ENCODE measurements at places on chromosomes 5 and 9.

GRCh38 chr9:10876333-10876732 lies 263.5 kb upstream of the PTPRD start:
- H3K36me3 ChIP-seq, result no peaks in the 10 kb centered on the region
- H3K27ac ChIP-seq, result no peak overlapping the region
- H3K27me3 ChIP-seq, result no peaks in the 10 kb centered on the region
- DNase-seq, result no peak
- no peak overlapping the region for H3K4me3 ChIP-seq
- H3K4me1 ChIP-seq, result no peaks in the 10 kb centered on the region

DNA sequence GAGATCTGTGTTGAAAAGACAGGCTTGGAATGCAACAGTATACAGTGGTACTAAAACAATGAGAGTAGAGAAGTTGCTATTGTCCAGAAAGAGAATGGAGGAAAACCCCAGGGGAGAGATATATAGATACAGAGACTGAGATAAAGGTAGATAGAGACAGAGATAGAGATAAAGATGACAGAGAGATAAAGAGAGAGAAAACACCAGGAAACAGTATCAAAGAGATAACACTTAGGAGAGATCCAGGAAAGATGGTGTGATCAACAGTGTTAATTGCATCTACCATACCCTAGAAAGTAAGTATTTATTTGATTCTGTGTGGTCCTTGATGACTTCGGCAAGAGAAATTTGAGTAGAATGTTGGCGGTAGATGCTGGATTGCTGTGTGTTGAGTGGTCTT lies 461.8 kb upstream of the RIOK2 start:
- H3K27ac ChIP-seq, result no peak overlapping the region
- no peak for DNase-seq
- no peaks in the 10 kb centered on the region for H3K27me3 ChIP-seq
- H3K4me3 ChIP-seq, result no peak overlapping the region

DNA sequence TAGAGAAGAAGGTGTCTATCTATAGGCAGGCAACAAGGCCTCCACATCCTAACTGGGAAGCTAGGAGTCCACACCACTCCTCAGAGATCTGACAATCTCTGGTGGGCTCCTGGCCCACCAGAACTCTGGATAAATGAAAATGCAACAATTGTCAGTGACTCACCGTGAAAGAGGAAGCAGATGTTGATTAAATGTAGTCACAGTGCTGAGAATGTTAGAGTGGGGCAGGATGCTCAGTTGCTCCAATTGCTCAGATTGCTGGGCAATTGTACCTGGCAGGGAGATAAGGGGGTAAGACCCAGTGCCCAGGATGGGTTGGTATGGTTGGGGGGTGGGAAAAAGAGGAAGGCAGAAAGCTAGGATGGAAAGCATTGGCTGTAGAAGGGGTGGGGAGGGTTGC lies 4.3 kb downstream of the CCL19 start:
- H3K4me1 ChIP-seq, result no peaks in the 10 kb centered on the region
- H3K36me3 ChIP-seq, result no peaks in the 10 kb centered on the region
- H3K4me3 ChIP-seq, result no peak overlapping the region

- no peak overlapping the region for H3K4me3 ChIP-seq
- peak; percentile 60 for DNase-seq
These were observed 216.2 kb upstream of the S1PR3 start for GRCh38 chr9:88775037-88775471.

GRCh38 chr9:17990602-17991001 lies 411.7 kb downstream of the SH3GL2 start:
- no peak overlapping the region for H3K27ac ChIP-seq
- no peak overlapping the region for H3K4me3 ChIP-seq
- no peaks in the 10 kb centered on the region for H3K27me3 ChIP-seq

DNA sequence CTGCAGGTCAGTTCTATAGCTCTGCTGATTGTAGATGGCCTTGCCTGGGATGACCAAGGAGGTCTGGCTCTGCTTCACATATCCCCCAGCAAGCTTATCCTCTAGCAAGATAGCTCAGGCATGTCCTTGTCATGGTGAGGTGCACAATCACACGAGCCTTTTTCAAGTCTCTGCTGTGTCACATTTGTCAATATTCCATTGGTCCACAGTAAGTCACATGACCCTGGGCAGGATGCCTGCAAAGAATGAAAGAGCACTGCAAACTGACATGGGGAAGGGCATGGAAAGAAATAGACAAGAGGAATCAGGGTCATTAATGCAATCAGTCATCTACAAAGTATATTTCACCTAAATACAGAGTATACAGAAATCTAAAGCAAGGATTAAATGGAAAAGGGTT lies 142.0 kb downstream of the RORB start:
- H3K27ac ChIP-seq, result no peak overlapping the region
- no peak for DNase-seq
- H3K27me3 ChIP-seq, result no peaks in the 10 kb centered on the region

Measured in SJSA1 (cell line).